Suppressor macrophage treated with lipopolysaccharide for 4 hours (primary cell): ENCODE measurements at places on chromosomes 6 and 20.

DNA sequence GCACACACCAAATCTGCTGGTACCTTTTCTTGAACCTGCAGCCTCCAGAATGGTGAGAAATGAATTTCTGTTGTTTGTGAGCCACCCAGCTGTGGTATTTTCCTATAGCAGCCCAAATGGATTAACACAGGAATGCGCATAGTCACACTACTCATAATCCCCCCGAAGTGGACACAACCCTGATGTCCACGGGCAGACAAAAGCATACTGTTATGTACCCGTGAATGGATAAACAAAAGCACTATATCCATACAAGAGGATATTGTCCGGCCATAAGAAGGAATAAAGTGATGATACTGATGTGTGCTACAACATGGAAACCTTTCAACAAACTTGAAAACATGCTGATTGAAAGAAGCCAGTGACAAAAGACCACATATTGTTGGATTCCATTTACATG, 25.1 kb upstream of the RPP40 start:
- DNase-seq = no peak

DNA sequence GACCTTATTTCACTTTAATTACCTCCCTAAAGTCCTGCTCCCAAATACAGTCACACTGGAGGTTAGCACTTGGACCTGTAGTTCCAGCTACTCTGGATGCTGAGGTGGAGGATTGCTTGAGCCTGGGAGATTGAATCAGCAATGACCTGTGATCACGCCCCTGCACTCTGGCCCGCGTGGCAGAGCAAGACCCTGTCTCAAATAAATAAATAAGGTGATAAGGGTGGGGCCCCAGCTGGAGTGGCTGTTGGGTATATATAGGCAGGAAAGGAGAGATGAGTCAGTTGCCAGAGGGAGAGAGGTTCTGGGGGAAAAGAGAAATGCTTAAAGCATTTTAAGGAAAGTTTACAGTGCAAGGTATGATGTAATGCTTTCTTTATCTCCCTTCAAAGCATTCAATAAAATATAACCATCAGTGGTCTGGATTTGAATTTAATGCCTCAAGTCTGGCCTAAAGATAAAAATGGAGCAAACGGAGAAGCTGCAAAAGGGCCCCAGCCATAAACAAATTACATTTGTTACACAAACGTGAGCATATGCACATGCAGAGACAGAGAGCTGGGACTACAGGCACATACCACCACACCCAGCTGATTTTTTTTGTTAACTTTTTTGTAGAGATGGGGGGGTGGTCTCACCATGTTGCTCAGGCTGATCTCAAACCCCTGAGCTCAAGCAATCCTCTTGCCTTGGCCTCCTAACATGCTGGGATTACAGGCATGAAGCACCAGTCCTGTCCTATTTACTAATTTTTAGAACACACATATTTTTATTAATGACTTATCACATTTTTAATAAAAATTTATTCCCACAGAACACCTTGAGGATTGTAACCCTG, 6.1 kb upstream of the PM20D2 start:
- no peak for DNase-seq

- no peak for DNase-seq
Observed at GRCh38 chr6:12748815-12749521, 32.4 kb downstream of the PHACTR1 start.

- no peak for DNase-seq
Observed at GRCh38 chr6:167210375-167211294, 52.9 kb upstream of the GPR31 start.

DNA sequence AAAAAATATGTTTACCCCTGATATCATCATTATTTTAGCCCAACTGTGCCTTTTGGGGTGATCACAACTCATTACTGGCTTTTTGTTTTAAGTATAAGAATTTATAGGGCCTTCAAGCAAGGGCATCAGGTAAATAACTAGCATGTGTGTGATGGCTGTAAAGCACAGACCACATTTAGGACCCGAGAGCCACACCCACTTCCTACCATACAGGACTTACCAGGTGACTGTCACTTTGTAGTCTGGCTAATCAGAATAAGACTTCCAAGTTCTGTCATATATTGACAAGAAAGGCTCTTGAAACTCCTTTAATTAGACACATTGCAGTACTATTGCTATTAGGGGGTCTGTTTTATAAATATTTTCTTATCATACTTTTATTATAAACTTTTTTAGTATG, 31.1 kb downstream of the TMEM242 start:
- no peak for DNase-seq

- DNase-seq = no peak
Observed at GRCh38 chr6:43089874-43090558, 13.9 kb downstream of the PTK7 start.

GRCh38 chr20:4944518-4945313, 56.6 kb downstream of the SLC23A2 start:
- DNase-seq = no peak
